ENCODE measurements at places on chromosomes 5 and 9.

GRCh38 chr9:19694601-19695000 lies 94.2 kb downstream of the SLC24A2 start:
- DNase-seq, result no peak

DNA sequence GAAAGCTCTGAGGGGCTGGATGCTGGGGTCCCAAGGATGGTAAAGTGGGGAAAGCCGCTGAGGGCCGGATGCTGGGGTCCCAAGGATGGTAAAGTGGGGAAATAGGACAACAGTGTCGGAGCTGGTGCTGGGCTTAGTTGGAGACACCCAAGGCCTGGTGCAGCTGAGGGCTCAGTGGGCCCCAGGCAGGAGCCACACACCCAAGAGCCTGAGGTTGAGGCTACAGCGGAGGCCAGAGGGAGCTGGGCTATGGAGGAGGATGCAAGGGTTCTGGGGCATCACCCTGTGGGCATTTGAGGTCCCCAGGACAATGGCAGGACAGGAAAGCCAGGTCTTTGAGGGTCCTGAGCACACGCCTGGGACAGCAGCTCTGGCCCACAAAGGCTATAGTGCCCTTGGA lies 19.1 kb upstream of the SLC9A3 start:
- DNase-seq, result no peak

DNA sequence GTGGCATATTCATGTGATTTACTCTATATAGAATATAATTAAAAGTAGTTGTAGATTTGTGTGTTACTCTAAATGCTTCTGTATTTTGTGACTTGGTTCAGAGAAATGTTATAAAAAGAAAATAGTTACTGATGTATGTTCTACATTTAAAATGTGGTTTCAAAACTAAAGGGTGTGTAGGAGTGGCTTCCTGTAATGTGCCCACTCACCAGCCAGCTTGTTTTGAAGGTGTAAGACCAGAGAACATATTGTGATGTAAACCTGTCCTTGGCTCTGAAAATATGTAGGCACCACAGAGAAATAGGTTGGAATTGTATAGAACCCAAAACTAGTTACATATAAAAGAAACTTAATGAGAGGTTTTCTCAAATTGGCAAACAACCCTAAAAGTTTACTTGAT lies 51.2 kb upstream of the ARRDC3 start:
- peak; percentile 15 for DNase-seq

GRCh38 chr9:20564650-20565049 lies 57.6 kb downstream of the MLLT3 start:
- DNase-seq, result no peak

GRCh38 chr9:100938507-100938906 lies 90.0 kb upstream of the PLPPR1 start:
- DNase-seq, result no peak

DNA sequence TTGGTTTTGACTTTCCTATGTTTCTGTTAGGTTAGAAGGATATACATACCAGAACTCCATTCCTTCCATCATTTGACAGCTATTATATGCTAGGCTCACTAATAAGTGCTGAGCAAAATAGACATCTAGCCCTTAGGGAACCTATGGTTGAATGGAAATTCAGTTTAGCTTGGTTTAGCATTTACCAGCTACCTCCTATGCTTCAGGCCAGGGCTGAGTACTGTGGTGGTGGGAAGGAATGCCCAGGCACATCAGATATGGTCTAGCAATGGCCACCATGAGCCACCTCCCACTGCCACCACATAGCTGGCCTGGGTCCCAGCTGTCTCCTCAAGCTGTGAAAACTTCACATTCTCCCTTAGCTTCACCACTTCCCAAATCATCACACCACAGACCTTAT lies 89.4 kb downstream of the SPOCK1 start:
- DNase-seq, result no peak

- no peak for DNase-seq
Measured at GRCh38 chr9:87395804-87396479, 101.7 kb upstream of the DAPK1 start.

DNA sequence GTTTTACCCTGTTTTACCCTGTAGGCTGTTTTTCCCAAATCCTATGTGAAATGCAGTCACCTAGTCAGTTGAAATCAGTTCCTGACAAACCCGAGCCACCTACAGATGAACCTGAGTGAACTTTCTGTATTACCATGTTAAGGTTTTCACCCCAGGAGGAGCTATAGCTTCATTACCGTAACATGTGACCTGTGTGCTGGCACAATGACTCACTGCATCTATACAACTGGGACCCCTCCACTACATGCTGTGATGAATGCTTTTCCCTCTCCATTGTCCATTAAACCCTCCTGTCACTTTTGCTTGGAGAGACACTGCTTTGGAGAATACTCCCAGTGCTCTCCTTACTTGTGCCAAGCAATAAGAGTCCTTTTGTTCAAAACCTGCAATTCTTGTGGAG lies 1974.8 kb downstream of the EFNA5 start:
- no peak for DNase-seq

DNA sequence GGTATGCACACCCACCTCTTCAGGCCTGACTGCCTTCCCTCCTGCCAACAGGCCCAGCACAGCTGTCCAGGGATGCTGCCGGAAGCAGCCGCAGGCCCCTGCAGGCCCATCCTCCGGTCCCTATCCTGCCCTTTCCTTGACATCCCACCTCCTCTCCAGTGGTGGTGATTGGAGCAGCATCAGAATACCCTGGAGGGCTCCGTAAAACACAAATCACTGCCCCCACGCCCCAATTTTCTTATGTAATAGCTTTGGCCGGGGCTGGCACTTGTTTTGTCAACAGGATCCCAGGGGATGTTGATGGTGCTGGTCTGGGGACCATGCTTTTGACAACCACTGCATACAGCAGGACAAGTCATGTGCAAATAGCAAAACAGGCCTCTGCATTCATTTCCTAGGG lies 274.5 kb downstream of the GADD45G start:
- no peak for DNase-seq

GRCh38 chr5:89817841-89818240 lies 591.7 kb downstream of the CETN3 start:
- DNase-seq, result no peak

GRCh38 chr5:143880178-143880577 lies 68.2 kb downstream of the HMHB1 start:
- no peak for DNase-seq

DNA sequence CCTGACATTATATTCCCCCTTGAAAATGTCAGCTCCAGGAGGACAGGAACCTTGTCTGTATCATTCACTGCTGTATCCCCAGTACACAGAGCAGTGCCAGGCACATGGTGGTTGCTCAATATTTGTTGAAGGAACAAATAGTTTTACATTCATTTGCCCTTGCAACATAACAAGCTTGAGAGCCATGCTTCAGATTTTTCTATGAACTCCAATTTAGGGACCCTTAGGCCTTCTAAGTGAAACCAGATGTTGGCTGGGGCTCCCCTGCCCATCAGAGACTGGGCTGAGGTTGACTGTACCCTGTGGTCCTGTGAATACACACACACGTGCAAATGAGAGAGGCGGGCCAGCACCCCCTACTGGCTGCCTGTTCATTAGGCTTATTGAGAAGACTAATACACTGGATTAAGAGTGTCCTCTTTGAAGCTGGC lies 214.9 kb upstream of the WWC1 start:
- no peak for DNase-seq

GRCh38 chr5:113189291-113189690 lies 212.7 kb downstream of the DCP2 start:
- no peak for DNase-seq

GRCh38 chr5:150215979-150216944 lies 26.4 kb downstream of the SLC6A7 start:
- DNase-seq, result no peak
